Stimulated activated CD8-positive, alpha-beta memory T cell treated with anti-CD3 and anti-CD28 coated beads, Interleukin-4, amount 100 ng/mL, for 1 hour (primary cell): ENCODE measurements at places on chromosomes 11 and 22.

- DNase-seq = no peak
These were observed 871 bp downstream of the BDNF start for GRCh38 chr11:27699242-27699925.

GRCh38 chr22:42693763-42694683, 26.6 kb downstream of the A4GALT start:
- DNase-seq = no peak

GRCh38 chr11:38460896-38461295, 1862.9 kb upstream of the RAG2 start:
- DNase-seq = no peak

DNA sequence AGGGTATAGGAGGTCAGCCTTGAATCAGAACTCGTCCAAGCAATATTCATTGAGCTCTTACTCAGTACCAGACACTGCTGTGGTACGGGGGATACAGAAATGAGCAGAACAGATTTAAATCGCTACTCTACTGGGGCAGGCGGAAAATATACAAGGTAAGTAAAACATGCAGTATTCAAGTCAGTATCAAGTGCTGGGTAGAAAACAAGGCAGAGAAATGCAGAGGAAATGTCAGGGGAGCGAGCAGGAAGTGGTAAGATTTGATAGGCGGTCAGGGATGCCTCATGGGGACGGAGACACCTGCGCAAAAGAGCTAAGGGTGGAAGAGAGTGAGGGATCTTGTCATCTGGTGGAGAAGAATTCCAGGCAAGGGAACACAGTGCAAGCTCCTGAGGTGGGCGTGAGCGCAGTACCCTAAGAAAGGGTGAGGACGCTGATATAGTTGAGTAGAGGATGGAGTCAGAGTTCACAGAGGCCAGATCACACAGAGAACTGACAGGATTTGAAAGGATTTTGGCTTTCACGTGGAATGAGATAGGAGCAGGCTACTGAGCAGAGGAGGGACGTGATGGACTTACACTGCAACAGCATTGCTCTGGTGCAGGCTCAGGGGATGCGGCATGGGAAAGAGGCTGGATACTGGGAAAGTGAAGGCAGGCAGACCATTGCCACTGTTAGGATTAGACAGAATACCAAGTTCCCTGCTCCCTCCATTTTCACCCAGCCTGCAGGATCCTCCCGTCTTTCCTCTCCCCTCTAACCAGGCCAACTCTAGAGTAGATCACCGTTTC, 35.8 kb downstream of the SC5D start:
- DNase-seq = no peak

DNA sequence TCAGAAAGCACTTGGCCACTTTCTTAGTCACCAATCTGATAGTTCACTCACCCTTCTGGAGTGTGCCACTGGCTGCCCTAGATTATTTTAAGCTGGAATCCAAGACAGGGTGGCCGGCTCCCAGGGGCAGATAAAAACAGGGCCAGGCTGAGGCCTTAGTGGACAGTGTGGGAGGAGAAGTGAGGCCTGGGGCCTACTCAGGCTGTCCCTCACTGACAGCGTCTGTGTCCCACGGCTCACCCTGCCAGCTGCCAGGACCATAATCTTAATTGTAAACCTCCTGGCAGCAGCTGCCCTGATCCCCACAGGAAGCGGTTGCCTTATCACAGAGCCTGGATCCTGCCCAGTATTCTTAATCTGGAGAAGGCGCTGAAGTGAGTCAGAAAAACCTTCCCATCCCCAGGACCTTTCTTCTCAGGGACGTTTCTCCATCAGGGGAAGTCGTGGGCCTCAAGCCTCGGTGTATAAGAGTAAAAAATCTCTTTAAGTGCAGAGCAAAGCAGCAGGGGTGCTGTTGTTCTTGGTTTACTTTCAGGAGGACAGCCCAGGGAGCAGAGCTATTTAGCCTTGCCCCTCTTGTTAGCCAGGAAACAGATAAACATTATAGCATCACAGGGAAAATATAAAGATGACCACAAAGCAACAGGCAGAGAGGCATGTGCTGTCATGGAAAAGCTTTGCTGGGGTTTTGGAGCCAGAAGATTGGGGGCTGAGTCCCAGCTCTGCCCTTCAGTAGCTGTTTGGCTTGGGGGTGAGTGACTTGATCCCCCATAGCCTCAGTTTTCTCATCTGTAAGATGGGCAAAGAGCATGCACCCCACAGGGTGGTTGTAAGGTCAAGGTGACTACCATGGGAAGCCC, 39.6 kb downstream of the TSPAN18 start:
- DNase-seq = no peak

GRCh38 chr11:8631395-8632118, 37.5 kb upstream of the STK33 start:
- DNase-seq = no peak

DNA sequence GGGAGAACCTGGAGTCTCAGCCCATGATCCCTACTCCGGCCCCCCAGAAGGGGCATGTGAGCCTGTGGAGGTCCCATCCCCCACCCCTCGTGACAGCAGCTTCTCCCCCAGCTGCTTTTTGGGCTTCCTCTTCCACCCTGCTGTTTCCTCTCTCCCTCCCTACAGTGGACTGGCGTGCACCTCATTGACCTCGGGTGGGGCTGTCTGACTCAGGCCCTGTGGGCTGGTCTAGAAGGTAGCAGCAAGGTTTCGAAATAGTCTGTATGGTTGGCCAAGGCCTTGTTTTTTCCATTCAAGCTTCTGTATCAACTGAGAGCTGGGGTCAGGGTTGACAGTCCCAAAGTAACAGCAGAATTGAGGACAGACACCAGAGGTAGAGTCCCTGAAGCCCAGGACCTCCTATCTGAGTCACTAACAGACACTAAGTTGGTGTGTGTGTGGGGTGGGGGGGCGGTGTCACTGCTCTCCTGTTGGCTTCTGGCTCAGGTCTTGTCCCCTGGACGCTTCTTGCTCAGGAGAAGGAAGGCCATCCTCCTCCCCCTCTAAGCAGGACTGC, 7.7 kb downstream of the SLC37A2 start:
- DNase-seq = no peak

- DNase-seq = no peak
These were observed 148.7 kb downstream of the LUZP2 start for GRCh38 chr11:24645563-24645962.

GRCh38 chr11:95337175-95337957, 106.4 kb upstream of the SESN3 start:
- DNase-seq = no peak

DNA sequence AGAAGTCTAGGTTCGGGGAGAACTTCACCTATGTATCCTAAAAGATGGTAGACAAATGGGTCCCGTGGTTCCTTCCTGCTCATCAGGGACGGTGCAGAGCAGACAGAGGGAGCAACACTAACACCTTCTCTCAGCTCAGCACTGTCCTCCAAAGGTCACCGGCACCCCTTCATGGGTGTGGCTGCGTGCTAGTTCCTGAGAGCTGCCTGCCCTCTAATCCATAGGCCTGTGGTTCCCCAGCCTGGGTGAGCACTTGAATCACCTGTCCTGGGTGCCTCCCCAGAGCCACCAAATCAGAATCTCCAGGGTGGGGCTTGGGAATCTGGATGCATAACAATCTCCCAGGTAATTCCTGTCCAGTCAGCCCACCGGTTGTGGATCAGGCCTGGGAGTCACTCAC, 113.9 kb upstream of the TMEM45B start:
- no peak for DNase-seq

DNA sequence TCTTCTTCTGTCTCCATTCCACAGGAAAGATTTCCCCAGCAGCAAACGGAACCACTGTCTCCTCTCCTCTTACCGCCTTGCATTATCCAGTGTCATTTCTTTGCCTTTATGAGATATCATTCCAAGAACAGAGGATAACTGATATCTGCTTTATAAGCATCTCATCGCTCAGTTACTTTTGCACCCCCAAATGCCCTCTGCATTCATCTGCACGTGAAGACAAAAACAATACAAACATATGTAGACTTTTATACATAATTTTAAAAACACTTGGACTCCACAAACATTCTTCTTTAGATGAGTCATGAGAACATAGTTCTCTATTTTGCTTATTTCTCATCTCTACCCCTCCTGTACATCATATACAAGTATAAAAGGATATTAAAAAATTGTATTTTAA, 512 bp upstream of the OR51T1 start:
- DNase-seq = no peak

GRCh38 chr11:38014405-38014804, 1416.4 kb upstream of the RAG2 start:
- no peak for DNase-seq

DNA sequence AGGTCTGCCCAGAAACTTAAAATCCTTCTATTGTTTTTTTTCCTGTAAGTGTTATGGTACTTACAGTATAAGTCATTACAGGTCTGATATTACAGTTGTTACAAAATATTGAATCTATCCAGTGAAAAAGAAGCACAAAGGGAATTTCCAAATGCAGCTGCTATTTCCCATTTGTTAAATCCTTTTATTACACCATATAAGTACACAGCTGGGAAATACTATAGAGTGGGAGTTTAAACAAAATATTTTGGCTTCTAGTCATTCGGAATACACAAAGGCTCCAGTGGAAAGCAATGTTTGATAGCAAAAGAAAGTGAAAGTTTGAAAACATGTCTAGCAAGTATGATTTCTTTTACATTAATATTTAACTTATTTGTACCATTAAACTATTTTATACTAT, 18.0 kb downstream of the SOX6 start:
- DNase-seq = no peak

DNA sequence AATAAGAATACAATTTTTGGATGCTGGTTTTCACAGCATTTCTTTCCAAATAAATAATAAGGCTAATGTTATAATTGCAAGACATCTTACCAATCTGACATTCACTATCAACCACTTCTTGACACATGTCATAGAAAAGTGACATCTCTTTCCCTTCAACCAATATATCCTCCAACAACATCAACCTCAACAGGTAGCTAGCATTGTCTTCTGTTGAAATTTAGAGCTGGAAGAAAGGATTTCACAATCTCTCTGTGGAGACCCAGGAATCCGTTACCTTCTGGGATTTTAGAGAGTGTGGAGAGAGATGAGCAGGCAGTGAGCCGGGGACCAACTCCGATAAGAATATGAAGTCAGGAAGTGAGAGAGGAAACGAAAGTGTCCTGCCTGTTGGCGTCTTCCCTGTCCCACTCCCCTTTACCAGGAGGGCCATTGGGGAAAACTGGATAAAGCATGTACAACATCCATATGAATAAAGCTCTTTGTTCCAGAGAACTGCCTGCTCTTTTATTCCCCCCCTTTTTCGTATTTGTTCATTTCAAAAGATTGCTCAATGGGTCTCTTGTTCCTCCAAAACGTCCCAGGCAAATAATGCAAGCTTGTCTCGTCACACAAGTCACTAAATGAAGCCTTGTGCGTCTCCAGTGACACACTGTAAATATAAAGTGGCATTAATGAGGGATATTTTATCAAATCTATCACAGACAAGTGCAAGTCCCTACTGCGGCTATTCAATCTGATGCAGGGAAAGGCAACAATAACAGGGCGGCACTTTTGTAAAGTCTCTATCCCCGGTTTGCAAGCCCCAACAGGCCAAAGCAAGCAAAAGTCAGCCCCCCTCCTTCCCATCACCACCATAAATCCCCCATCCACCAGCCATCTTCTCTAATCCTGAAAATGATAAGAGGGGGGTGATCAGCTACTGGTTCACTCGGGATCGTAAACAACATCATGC, 3.4 kb downstream of the CADM1 start:
- DNase-seq = no peak

DNA sequence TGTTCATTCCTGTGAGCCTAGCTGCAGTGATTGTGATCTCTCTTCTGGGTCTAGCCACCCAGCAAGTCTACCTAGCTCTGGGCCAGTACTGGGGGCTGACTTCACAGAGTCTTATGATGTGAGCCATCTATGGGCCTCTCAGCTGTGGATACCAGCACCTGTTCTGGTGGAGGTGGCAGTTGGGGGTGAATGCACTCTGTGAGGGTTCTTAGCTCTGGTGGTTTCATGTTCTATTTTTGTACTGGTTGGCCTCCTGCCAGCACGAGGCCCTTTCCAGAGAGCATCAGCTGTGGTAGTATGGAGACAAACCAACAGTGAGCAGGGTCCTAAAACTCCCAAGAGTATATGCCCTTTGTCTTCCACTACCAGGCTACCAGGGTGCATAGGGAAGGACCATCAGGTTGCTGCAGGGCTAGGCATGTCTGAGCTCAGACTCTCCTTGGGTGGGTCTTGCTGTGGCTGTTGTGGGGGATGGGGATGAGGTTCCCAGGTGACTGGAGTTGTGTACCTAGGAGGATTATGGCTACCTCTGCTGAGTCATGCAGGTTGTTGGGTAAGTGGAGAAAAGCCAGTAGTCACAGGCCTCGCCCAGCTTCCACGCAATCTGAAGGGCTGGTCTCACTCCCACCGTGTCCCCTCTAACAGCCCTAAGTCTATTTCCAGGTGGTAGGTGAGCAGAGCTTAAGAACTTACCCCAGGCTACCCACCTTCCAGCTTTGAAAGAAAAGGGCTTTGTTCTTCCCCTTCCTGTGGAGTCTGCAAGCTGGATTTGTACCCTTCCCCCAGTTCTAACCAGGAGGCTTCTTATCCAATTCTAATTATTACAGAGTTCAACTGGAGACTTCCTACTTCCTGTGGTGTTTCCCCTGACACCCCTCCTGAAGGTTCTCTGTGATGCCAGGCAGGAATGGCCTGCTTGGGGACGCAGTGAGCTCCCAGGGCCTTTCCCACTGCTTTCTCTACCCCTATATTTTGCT, 250.7 kb downstream of the LUZP2 start:
- DNase-seq = no peak

GRCh38 chr11:8281266-8281665, 17.6 kb upstream of the LMO1 start:
- DNase-seq = no peak

GRCh38 chr22:30572840-30573593, 1.4 kb downstream of the GAL3ST1 start:
- no peak for DNase-seq

DNA sequence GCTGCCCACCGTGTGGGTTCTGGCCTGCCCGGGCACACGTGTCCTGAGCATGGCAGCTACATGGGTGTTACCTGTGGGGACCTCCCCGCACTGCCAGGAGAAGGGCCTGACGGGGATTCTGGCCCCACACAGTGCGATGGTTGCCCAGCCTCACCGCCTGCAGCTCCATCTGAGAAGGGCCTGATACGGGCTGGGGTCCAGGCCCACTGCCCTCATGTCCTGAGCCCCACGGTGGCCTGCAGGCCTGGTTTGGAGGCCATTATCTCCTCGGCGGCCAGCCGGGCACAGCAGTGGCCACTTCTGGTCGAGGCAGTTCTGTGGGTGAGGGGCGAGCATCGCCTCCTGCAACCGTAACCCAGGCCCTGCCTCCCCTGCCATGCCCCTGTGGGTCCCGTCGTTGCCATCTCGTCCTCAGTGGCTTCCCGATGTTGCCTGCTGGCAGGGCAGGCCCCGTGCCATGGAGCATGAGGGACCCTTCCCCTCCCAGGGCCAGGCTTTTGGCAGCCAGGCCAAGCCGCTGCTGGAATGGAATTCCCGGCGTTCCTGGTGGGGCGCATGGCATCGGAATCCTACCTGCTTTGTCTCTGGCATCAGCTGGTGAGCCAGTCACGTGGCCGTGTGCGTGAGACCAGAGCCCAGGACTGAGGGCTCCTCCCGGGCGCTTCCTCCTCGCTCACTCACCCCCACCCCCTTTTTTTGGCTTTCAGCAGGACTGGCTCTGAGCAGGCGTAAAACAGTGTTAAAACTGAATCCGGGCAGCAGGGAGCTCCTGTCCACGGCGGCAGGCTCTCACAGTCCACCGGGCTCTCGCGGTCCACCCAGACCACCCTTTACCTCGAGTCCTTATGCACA, 71.9 kb upstream of the PPARA start:
- DNase-seq = no peak

GRCh38 chr22:50318698-50319411, 8.0 kb downstream of the DENND6B start:
- no peak for DNase-seq
